ENCODE measurements at places on chromosomes 5 and 9.
A peak's percentile ranks its signal among the peaks of the same experiment; 100 is the strongest.

- DNase-seq, result no peak
These were observed 152.7 kb upstream of the TBCA start for GRCh38 chr5:77928776-77929300.

GRCh38 chr5:76808141-76808691 lies 10.6 kb upstream of the F2RL1 start:
- DNase-seq, result no peak

- DNase-seq, result no peak
These were observed 152.1 kb upstream of the DHFR start for GRCh38 chr5:80806929-80807328.

- DNase-seq, result no peak
These were observed 35.9 kb downstream of the COL23A1 start for GRCh38 chr5:178554311-178554710.

DNA sequence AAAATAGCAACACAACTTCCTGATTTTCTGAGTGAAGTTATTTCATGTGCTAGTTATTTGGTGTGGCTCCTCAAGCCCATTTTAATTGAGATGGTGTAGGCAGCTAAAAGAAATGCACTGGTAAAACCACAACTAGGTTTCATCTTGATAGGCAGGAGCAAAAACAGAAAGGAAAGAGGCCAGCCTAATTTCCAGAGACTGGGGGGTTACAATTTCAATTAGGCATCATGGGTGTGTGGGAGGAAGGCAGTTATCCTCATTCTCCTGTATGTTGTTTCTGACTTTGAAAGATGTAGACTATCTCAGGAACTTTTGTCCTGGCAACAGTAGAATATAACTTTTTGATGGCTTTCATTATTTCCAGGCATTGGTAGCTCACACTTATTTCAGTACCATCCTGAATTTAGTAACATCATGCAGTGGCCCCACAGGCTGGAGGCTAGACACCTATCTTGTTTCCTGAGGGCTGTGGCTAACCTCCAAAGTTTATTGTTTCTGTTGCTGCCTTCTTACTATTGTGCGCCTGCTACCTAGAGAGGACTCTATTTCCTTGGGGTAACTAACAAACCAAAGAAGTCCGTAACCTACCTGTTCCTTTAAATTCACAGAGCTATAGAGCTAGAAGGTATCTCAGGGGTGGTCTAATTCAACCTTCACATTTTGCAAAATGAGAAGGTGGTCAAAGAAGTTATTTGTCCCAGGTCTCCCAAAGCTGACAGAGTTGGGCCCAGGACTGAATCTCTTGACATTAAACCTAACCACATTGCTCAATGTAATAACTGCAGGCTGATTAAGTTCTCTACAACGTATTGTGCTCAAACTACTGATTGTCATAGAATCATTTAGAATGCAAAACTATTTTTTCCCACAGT lies 42.4 kb downstream of the FYB1 start:
- peak; percentile 43 for DNase-seq

DNA sequence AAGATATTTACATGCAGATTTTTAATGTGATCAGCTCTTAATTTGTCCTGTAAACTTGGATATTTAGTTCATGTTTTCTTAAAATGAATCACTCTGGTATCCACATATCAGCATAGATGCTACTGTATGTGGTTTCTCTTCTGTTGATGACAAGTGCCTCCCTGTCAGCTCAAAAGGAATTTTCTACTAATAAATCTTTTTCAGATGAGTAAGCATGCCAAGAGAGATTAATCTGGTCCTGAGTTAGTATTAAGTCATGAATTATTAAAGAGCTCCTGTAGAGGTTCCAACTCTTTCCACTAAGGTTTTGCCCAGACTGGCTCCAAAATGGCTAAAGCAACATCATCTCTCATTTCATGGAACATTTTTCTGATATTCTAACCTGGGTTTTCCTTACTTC lies 129.2 kb downstream of the GOLPH3 start:
- no peak for DNase-seq

- DNase-seq, result no peak
These were observed 93.5 kb upstream of the SMIM23 start for GRCh38 chr5:171692107-171692506.

GRCh38 chr5:126947146-126948010 lies 83.0 kb downstream of the MARCHF3 start:
- no peak for DNase-seq

DNA sequence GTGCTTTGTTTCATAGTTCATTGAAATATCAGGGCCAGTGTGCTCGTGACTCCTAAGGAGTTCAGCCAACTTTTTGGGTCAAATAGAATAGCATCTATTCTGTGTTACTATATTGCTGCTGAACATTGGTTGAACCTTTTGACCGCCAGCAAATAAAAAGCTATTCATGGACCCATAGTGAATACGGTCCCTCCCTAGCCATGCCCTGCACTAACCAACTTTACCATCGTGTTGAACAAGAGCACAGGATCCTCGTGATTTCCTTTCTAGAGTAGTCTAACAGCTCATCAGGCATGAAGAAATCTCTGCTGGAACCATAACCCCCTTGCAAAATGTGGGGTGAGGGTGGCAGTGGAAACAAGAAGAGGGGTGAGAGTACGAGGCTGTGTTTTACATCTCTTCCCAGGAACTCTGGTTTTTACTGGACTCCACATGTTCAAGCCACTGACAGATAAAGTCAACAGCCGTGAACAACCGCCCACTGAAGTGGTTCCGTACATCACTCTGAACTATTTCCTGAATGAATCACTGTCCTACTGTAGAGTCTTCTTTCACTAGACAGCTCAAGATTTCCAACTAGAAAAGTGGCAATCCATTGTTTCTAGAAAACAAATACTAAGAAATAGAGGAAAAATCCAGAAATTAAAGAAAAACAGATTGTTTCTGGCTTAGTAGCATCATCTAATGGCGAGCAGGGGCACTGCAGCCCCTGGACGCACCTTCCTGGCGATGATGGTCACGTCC lies 70.1 kb upstream of the SPATA31E1 start:
- no peak for DNase-seq

- peak; percentile 30 for DNase-seq
These were observed 960 bp downstream of the CANX start for GRCh38 chr5:179699616-179700237.

DNA sequence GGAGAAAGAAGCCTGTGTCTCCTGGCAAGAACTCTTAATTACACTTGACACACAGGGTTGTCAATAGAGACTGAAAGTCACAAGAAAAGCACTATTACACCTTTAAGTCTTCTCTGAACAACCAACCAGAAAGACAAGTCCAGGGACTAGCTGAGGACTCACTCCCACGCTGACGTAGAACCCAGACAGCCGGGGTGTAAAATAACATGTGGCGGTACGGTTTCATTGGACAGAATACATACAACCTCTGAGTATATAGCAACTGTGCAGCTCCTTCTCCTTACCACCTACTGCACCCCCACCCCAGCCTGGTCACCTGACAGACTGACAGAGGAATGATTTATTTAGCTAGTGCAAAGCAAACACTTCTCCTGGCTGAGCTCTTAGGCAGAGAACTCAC lies 103.4 kb upstream of the RASEF start:
- no peak for DNase-seq

DNA sequence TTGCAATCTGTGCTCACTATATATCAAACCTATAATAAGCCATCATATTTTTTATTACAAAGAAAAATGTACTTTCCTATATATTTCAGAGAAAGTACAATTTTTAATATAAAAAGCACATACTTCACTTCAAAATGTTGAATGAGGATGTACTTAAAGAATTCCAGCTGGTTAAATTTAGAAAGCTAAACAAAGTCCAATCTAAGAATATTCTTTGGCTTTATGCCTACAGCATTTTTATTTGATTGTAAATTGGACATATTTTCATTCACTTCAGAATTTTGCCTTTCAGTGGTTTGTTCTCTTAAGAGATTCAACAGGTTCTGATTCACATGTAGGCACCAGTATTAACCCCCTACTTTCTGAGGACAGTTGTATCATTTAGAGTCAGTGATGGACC lies 533.8 kb downstream of the CAAP1 start:
- no peak for DNase-seq

DNA sequence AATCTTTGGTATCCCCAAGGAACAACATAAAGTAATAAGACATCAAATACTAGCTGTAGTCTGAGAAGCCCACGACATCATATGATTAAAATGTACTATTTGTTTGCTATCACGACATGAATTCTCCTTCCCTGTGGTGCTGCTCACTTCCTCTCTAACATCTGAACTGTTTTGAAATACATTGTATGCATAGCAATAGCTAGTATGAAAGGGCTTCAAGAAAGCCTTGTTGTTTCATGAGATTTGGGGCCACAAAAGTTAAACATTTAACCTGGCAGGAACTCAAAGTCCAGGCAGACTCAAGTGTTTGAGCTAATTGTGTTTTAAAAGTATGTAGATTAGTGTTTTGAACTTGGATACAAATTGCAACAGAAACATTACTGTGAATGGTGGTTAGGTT lies 237.4 kb upstream of the PTGER4 start:
- DNase-seq, result no peak

GRCh38 chr5:1670351-1670750 lies 129.3 kb downstream of the MRPL36 start:
- no peak for DNase-seq

DNA sequence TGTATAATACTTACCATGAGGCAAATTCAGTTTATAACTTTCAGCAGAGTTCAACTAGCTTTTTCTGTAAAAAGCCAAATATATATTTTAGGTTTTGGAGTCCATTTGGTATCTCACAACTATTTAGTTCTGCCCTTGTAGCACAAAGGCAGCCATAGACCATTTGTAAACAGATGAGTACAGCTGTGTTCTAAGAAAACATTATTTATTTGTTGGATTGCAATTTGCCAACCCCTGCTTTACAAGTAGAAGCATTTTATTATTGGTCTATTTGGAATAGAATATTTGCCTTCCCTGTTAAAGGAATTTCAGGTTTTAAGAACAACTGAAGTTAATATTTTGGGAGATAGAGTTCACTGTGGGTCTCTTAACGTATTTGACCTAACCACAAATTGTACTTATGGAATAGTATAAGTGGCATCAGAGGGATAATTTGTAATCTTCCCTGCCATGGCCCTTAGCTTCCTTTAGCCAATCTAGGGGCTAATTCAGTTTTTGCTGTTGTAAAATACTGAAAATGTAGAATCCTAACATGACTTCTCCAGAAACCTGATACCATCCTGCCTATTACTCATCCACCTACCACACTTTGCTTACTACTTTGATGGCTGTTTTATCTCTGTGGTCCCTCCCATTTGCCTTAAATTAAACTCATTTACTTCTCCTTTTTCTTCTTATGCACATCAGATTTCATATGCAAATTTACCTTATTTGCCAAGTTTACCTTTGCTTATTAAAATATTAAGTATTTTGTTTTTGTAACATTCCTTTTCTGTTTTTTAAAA lies 109.2 kb downstream of the DMXL1 start:
- no peak for DNase-seq

DNA sequence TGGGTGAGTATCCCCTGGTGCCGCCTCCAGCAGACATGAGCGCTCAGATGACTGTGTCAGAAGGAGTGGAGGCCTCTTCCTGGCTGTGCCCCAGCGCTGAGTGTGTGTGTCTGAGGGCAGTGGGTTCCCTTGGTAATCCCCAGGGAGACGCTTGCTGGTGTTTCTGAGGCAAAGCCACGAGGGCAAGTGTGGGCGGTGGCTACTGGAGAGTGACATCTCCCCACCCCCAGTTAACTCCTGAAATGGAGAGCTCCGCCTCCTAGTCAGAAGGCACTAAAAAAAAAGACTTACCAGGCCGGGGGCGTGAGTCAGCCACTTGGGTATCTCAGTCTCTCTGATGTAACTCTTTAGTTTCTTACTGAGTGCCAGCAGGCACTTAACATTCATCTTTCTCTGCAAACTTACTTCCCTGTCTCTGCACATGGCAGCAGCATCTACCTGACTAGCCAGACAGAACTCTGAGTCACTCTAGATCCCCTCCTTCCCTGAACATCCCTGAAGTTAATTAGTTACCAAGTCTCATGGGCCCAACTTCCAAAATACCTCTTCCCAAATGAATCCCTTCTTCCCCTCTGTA lies 19.3 kb downstream of the ORM2 start:
- peak; percentile 55 for DNase-seq

Data from activated T-cell treated with anti-CD3 and anti-CD28 coated beads, Interleukin-2, amount 50 U/mL, for 1 hour (primary cell).